ENCODE measurements at places on chromosomes 5 and 9.

GRCh38 chr9:77224746-77225312 lies 47.5 kb downstream of the VPS13A start:
- DNase-seq = no peak

GRCh38 chr9:134969156-134970045 lies 51.7 kb upstream of the FCN1 start:
- DNase-seq = no peak

DNA sequence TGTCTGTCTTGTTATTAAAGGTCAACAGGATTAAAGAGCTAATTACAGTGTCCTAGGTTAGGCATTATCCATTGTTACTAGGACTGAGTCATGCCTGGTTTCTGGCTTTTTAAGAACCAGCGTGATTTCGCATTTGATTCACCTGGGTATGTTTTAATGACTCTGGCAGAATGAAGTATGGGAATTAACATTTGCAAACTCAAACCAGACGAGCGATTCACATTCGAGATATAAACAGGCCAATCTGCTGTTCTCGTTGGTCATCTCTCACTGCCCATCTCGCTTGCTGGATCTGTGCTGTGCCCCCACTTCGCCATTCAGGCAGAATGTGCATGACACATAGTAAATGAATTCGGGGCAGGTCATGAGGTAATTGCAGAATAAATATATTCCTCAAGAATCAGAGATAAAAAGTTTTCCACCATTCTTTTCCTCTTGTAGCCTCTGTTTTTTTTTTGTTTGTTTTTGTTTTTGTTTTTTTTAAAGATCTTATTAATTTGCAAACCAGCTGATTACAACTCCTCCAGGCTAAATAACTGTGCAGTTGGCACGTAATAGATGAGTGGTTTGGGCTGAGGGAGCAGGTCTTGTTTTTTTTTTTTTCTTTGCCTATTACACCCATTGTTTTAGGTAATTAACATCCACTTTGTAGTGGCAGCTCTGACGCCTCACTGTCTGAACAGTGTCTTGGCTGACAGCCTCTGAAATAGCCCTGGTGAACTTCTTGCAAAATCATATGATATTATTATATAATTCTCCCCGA lies 313.5 kb upstream of the MSX2 start:
- DNase-seq = no peak

GRCh38 chr9:110744715-110745384 lies 76.3 kb downstream of the MUSK start:
- no peak for DNase-seq

DNA sequence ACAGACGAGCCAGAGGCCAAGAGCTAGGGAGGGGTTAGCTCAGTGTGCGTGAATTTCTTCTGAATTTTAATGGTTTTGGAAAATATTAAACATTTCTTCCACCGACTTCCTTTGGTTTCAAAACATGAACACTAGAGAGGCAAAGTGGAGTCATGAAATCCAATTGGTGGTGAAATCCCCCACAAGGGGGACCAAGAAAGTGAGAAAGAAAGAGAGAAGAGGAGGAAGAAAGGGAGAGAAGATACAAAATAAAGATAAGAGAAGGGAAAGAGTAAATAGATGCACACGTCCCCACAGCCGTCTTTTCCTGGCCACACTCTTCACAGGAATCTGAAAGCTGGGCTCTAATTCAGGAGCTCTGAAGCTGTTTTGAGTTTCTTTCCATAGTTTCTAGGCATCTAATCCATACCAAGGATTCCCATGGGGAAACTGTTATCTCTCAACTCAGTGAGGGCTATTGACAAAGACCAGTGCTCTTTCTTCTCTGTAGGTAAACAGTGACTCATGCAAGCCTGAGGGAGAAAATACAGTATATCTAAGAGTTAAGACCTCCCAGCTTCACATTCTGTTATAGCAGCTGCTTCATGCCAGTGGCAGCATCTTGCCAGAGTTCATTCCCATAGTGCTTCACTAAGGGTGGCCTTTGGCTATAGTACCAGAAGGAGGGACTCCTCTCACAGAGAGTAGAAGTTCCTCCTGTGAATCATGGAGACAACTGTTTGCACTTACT lies 115.8 kb upstream of the LIFR start:
- no peak for DNase-seq

DNA sequence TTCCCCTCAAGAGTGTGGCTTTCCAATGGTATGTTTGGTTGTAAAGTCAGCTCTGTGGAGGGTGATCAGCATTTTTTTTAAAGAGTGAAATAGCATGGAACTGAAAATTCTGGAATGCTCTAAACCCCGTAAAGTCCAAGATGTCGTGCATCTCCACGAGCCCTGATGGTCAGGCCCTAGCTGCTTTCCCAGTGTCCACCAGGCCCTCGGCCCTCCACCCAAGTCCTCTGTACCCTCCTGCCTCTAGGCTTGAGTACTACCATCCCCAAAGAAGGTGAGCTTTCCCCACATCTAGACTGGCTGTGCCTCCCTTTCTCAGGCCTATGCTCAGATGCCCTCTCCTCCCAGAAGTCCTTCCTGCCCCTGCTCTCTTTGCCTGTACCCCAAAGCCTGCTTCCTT lies 280.3 kb downstream of the GADD45G start:
- no peak for DNase-seq

GRCh38 chr9:129840034-129840433 lies 4.8 kb downstream of the USP20 start:
- DNase-seq = no peak

- no peak for DNase-seq
Observed at GRCh38 chr5:172564188-172564587, 76.9 kb upstream of the NEURL1B start.

GRCh38 chr9:108900176-108900575 lies 33.7 kb downstream of the ELP1 start:
- DNase-seq = no peak

- no peak for DNase-seq
Observed at GRCh38 chr9:17116400-17116837, 18.4 kb upstream of the CNTLN start.

GRCh38 chr9:134894136-134894860 lies 13.7 kb downstream of the FCN2 start:
- DNase-seq = no peak

DNA sequence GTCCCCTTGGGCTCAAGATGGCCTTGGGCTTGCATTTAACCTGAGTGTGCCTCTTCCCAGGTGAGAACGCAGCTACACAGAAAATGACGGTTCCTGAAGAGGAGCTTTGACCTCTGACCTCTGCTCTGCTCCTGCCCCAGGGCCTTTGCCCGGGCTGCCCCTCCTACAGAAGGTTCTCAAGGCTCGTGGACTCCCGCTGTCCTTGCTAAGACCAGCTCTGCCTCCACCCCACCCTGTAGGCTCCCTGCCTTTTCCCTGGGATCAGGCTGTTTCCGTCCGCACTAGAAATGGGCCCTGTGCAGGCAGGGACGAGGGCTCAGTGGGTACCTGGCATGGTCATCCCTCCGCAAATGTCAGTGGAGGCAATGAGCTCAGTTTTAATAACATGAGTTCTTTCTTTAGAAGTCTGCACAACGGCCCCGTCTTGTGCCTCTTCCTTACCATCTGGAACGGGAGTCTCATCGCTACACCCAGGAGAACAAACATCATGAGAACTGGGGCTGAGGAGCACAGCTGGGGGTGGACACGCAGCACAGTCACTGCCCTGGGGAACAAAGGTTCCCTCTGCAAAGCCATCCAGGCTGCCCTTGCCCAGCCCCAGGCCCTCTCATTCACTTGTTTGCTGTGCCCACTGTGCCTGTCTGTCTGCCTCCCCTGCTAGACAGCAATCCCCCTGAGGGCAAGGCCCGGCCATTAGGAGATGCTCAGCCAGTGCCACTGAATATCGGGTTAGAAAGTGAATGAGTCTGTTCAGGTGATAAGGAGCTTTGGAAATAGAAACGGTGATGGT lies 26.7 kb upstream of the LPCAT1 start:
- DNase-seq = no peak

DNA sequence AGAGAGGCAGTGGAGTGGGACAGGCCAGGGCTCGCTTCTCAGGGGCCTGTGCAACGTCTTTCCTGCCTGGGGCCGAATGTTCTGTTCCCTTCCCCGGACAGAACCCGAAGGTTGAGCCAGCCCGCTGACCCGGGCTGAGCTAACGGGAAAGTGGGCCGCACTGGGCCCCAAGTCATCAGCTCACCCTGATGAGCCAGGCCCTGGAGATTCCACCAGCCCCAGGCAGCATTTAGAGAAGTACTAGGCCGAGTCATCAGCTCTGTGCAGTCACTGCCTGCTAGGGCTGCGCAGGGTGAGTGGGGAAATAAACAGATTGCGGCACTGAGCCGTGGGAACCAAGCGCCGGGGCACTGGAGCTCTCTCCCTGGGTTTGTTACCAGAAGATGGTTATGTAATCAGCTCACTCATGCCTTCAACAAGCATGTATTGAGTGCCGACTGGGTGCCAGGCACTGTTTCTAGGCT lies 29.1 kb upstream of the DUSP1 start:
- DNase-seq = no peak

GRCh38 chr9:38058452-38059232 lies 10.4 kb downstream of the SHB start:
- DNase-seq = no peak

- no peak for DNase-seq
Observed at GRCh38 chr5:122346897-122347581, 35.0 kb downstream of the SNCAIP start.

GRCh38 chr5:80369521-80369920 lies 38.3 kb upstream of the ZFYVE16 start:
- DNase-seq = no peak

DNA sequence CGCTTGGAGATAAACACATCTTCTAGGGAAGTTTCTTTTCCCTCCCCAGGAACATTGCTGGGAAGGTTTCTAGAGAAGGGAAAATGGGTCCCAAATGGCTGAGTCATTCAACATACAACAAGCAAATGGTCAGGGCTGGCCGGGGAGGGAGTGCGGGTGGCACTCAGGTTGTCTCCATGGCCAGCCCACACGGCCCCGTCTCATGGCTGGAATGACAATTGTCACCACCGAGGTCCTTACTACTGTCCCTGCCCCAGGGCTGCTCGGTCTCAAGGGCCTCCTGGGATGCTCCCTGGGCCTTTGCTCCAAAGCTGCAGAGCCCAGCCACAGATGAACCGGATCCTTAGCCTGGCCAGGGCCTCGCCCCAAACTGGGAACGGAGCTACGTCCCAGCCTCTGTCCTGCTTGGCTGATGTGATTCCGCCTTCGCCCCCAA lies 121.9 kb downstream of the FGF18 start:
- no peak for DNase-seq

DNA sequence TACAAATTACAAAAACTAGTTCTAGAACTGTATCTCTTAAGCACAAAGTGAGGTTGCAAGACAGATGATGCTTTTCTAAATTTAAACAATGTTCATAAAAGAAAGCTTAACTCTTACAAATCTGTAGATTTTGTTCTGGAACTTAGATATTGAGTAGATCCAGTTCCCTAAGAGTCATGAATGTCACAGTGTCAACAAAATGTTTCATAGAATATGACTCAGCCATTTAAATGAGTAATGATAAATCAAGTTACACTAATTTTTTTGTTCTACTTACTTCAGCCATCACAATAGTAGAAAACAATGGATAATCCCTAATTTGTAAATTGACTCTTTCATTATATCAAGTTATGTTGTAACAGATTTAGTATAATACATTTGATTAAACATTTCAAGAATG lies 239.7 kb downstream of the MEF2C start:
- no peak for DNase-seq

DNA sequence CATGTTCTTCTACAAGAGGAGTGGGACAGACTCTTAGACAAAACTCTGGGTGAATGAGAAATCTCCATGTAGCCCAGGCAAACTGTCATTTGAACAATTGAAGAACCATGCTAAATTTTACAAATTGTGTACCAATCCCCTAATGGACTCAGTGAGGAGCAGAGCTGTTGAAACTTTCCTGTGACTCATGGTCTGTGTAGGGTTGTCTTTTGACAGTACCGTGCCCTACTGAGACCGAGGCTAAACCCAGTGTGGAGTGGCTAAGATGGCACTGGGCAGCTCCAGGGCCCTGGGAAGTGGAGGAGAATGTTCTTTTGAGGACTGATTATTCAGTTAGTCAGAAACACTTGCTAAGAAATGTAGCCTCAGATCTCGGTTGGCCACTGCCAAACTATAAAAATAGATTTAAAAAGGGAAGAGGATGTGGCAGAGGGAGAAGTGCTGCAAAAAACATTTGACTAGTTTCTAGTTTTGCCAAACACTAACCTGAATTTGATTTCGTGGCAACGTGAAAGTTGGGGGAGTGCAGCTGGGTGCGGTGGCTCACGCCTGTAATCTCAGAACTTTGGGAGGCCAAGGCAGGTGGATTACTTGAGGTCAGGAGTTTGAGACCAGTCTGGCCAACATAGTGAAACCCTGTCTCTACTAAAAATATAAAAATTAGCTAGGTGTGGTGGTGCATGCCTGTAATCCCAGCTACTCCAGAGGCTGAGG lies 24.7 kb downstream of the POU4F3 start:
- DNase-seq = no peak

GRCh38 chr9:101664453-101664852 lies 69.7 kb upstream of the PPP3R2 start:
- DNase-seq = no peak

GRCh38 chr9:78278801-78279200 lies 18.1 kb upstream of the PSAT1 start:
- DNase-seq = no peak

- no peak for DNase-seq
Observed at GRCh38 chr5:135703016-135703550, 124.3 kb upstream of the CXCL14 start.
